ENCODE measurements at places on chromosomes 1 and 21. TPM values are rescaled to one million over a fixed set of nuclear protein-coding genes. Genes with fewer than 3 reads are reported as not detected.

- no peak overlapping the region for H3K4me3 ChIP-seq
- H3K4me1 ChIP-seq, result no peaks in the 10 kb centered on the region
- no peak overlapping the region for H3K27ac ChIP-seq
- no peaks in the 10 kb centered on the region for H3K36me3 ChIP-seq
Observed at GRCh38 chr1:160724465-160725242, 13.0 kb upstream of the CD48 start.

GRCh38 chr1:40204856-40205255 lies 42.9 kb upstream of the TMCO2 start:
- no peaks in the 10 kb centered on the region for H3K27me3 ChIP-seq
- no peaks in the 10 kb centered on the region for H3K4me1 ChIP-seq
- no peak overlapping the region for H3K27ac ChIP-seq
- no peak overlapping the region for H3K4me3 ChIP-seq
- DNase-seq, result no peak

Gene RSPO1
- total RNA-seq, result not detected

DNA sequence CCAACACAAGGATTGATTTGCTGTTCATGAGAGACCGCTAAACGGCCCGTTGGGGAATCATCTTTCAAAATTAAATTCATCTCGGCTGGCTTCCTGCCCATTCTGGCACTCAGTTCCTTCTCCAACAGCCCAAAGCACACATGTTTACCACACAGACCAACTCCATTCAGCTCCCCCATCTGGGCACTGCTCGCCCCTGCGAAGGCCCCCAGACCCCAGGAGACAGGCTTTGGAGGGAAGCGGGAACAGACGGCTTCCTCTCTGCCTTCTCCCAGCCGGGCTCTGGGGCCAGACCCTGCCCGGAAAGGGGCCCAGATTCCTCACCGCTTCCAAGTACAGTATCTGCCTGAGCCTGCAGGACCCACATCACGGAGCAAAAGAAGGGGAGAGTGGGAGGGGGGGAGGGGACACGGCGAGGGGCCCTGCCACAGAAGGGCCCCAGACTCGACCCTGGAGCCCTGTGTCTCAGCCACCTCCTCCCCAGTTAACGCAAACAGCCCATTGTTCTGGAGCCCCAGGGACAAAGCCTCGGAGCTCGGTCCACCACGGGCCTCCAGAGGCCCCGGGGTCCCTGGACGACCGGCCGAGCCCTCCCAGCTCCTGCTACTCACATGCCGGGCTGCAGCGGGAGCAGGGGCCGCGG lies 660 bp downstream of the MEGF6 start:
- no peak overlapping the region for H3K4me3 ChIP-seq
- H3K27me3 ChIP-seq, result peaks cover 24% of the 10 kb centered on the region
- H3K36me3 ChIP-seq, result no peaks in the 10 kb centered on the region
- peaks cover 28% of the 10 kb centered on the region for H3K4me1 ChIP-seq
- H3K27ac ChIP-seq, result no peak overlapping the region

DNA sequence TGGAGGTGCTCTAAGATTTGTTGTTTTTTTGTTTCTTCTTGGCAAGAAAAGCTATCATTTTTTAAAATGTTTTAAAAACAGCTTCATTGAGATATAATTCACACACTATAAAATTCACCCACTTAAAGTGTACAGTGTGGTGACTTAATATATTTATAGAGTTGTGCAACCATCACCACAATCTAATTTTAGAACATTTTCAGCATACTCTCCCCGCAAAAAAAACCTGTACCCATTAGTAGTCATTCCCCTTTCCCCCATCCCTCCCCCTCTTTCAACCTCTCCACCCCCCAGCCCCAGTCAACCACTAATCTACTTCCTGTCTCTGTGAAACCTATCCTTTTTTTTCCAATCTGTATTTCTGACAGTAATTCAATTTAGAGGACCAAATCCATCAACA lies 30.6 kb downstream of the ZC3H11B start:
- no peak overlapping the region for H3K4me3 ChIP-seq
- no peaks in the 10 kb centered on the region for H3K27me3 ChIP-seq
- H3K4me1 ChIP-seq, result peaks cover 9% of the 10 kb centered on the region
- no peaks in the 10 kb centered on the region for H3K36me3 ChIP-seq
- H3K27ac ChIP-seq, result peak overlapping the region; percentile 28

Gene TPRG1L
- total RNA-seq, result 33.7 TPM

Gene OR2L2
- not detected for total RNA-seq

DNA sequence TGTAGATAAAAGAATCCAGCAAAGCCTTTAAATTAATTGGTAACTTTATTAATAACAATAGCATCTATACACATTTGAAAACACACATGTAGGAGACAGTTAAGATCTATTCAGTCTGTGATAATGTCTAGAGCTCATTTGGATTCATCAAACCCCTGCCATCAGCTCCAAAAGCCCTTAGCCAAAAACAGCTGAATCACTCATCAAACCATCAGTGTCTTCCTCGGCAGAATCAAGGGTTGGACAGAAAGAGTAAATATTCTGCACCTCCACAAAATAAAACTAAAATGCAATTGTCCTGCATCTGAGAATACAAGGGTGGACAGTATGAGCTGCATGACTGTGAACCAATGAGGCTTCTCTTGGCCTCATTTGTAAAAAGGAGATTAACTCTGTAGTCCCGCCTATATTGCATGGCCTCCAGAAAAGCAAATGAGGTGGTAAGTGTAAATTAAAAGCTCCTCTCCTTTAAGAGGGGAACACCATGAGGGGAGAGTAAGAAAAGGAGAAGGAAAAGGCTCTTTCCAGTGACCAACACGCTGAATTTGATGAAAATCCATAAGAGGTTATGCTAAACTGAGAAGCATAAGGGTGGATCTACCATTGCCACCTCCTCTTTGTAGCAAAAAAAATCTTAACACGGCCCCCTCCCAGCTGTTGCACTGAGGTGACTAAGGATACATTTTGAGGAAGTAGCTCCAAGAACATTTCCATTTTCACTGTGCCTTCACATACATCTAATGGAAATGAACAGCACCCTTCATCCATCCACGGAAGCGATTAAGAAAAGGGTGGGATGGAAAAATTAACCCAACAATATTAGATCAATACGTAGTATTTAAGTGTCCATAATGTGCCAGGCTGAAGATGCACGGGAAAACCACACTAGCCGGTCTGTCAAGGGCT lies 14.7 kb upstream of the BOLA1 start:
- peaks cover 10% of the 10 kb centered on the region for H3K4me1 ChIP-seq
- no peaks in the 10 kb centered on the region for H3K36me3 ChIP-seq
- no peaks in the 10 kb centered on the region for H3K27me3 ChIP-seq
- DNase-seq, result peak; percentile 23
- H3K4me3 ChIP-seq, result peak overlapping the region; percentile 88
- H3K27ac ChIP-seq, result peak overlapping the region; percentile 95

DNA sequence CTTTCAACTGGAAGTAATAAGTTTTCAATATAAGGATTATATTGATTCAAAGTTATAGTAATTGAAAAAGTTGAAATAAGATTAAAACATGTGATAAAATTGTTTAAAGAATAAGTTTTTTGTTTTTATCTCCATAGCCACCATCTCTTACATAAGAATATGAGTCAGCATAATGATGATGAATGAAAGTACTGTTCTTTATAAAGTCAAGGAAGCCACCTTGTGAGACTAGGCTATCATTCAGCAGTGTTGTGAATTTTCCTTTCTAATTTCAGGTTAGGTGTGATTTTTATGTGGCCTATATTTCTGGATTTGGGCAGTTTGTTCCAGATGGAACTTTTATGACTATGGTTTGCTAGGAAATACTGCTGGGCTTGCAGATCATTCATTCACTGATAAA lies 22.4 kb upstream of the ASB17 start:
- peak; percentile 3 for DNase-seq
- H3K27me3 ChIP-seq, result no peaks in the 10 kb centered on the region
- H3K36me3 ChIP-seq, result no peaks in the 10 kb centered on the region

Gene VCAM1
- total RNA-seq, result 4.6 TPM

GRCh38 chr1:1927751-1928150 lies 8.7 kb upstream of the TMEM52 start:
- H3K27me3 ChIP-seq, result no peaks in the 10 kb centered on the region
- no peaks in the 10 kb centered on the region for H3K36me3 ChIP-seq
- no peak for DNase-seq
- no peak overlapping the region for H3K27ac ChIP-seq
- H3K4me1 ChIP-seq, result no peaks in the 10 kb centered on the region
- no peak overlapping the region for H3K4me3 ChIP-seq

Gene PNRC2
- total RNA-seq, result 57.8 TPM

Gene COL8A2
- total RNA-seq, result 10.8 TPM

- no peak overlapping the region for H3K4me3 ChIP-seq
- DNase-seq, result no peak
- no peaks in the 10 kb centered on the region for H3K4me1 ChIP-seq
- H3K27ac ChIP-seq, result no peak overlapping the region
- H3K27me3 ChIP-seq, result no peaks in the 10 kb centered on the region
Observed at GRCh38 chr1:57340334-57341070, 83.4 kb downstream of the DAB1 start.

- H3K36me3 ChIP-seq, result no peaks in the 10 kb centered on the region
- no peak overlapping the region for H3K4me3 ChIP-seq
- no peaks in the 10 kb centered on the region for H3K4me1 ChIP-seq
- no peak overlapping the region for H3K27ac ChIP-seq
- DNase-seq, result peak; percentile 41
Observed at GRCh38 chr1:185816460-185816859, 82.3 kb downstream of the HMCN1 start.

Gene GCSAML
- total RNA-seq, result 0.14 TPM

DNA sequence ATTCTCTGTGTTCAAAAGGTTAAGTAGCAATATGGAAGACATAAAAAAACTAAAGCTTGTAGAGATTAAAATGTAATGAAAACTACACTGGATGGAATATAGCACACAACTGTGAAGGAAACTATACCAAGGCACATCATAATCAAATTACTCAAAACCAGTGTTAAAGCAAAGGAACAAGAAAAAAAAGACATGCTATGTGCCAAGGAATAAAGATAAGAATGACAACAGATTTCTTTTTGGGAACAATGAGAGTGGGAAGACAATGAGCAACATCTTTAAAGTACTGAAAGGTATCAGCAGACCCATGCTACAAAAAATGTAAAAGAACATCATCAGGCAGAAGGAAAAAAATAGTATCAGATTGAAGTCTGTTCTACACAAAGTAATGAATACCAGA lies 157.8 kb downstream of the VPS13D start:
- DNase-seq, result peak; percentile 29
- no peaks in the 10 kb centered on the region for H3K27me3 ChIP-seq

GRCh38 chr21:43900078-43900385 lies 35.0 kb downstream of the AGPAT3 start:
- H3K4me1 ChIP-seq, result no peaks in the 10 kb centered on the region
- H3K36me3 ChIP-seq, result no peaks in the 10 kb centered on the region

- no peak for DNase-seq
- H3K4me3 ChIP-seq, result no peak overlapping the region
- H3K27me3 ChIP-seq, result no peaks in the 10 kb centered on the region
- no peak overlapping the region for H3K27ac ChIP-seq
Observed at GRCh38 chr1:178243119-178243518, 149.2 kb downstream of the RASAL2 start.

- DNase-seq, result no peak
- H3K27ac ChIP-seq, result no peak overlapping the region
- peaks cover 5% of the 10 kb centered on the region for H3K27me3 ChIP-seq
- no peaks in the 10 kb centered on the region for H3K36me3 ChIP-seq
- no peaks in the 10 kb centered on the region for H3K4me1 ChIP-seq
Observed at GRCh38 chr1:181208967-181209366, 120.5 kb downstream of the IER5 start.

Gene SPRR2B
- total RNA-seq, result not detected
